Thyroid gland (tissue), 4 donors: ENCODE measurements at places on chromosomes 16 and 17.

GRCh38 chr16:70253291-70254106 lies 1.8 kb upstream of the EXOSC6 start:
- peak; percentile 22 for DNase-seq

- no peak for DNase-seq
These were observed 44.4 kb upstream of the ATP2A3 start for GRCh38 chr17:4008441-4009185.

DNA sequence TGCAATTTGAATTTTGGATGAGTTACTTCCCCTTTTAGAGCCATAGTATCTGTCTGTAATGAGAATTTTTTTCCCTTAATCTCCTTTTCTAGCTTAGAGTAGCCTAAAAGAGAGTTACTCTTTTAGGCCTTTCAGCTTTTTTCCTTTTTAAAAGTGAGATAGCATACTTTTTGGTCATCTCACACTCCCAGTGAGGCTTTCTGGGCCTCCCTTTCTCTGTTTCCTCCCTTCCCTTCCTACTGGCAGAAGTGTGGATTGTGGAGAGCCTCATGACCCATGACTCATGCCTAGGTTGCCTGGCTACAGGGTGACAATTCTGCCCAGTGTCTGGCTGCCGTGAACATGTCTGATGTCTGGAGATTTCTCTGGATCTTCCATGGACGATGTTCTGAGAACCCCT lies 15.2 kb downstream of the KRT23 start:
- no peak for DNase-seq

DNA sequence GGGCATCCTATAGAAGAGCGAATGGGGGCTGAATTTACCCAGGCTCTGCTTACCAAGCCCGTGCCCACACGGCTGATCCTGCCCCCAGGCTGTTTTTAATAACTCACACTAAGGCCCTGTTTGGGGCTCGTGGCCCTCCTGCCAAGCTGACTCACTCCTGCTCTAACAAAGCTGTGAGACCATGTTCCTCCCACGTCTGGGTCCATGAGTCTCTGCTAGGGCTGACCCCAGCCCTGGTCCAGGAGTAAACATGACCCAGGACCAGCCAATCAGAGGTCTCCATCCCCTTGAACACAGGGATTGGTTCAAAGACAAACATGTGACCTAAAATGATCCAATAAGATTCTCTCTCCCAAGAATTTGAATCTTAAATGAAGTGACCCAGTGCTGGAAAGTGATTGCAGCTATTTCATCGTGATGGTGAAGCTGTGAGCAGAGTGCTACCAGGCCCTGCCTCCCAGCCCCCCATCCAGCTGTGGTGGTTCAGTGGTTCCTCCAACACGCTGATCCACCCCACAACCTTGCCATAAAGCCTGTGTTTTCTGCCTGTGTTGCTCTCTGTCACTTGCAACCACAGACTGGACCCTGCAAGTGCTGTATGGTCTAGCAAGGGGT lies 57.2 kb downstream of the C16orf82 start:
- DNase-seq: no peak

GRCh38 chr17:74444406-74444805 lies 12.5 kb downstream of the GPRC5C start:
- DNase-seq: peak; percentile 33
